Fibroblast of upper back skin (primary cell): ENCODE measurements at places on chromosomes 3 and 15.

GRCh38 chr3:24985668-24986067, 442.4 kb upstream of the RARB start:
- DNase-seq = peak; percentile 3

DNA sequence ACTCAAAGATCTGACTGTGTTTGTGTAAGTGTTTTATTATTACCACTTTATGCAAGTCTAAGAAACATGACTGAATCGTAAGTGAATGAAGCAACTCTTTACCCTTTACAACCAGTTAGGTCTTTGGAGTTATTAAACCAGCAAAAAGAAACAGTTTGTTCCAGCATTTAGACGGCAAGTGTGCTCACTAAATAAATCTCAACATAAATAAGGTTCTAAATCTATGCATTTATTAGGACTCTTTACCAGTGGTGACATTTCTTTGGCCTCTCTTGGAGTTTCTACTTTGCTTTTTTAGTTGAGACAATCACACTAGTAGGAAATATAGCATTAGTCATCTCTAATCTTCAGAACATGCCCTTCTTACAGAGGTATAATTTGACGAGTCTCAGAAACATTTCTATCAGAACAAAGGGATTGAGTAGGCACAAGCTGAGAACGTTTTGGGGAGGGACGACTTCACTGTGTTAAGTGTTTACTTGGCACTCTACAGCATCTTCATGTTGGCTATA, 739.9 kb upstream of the NR2F2 start:
- no peak for DNase-seq

DNA sequence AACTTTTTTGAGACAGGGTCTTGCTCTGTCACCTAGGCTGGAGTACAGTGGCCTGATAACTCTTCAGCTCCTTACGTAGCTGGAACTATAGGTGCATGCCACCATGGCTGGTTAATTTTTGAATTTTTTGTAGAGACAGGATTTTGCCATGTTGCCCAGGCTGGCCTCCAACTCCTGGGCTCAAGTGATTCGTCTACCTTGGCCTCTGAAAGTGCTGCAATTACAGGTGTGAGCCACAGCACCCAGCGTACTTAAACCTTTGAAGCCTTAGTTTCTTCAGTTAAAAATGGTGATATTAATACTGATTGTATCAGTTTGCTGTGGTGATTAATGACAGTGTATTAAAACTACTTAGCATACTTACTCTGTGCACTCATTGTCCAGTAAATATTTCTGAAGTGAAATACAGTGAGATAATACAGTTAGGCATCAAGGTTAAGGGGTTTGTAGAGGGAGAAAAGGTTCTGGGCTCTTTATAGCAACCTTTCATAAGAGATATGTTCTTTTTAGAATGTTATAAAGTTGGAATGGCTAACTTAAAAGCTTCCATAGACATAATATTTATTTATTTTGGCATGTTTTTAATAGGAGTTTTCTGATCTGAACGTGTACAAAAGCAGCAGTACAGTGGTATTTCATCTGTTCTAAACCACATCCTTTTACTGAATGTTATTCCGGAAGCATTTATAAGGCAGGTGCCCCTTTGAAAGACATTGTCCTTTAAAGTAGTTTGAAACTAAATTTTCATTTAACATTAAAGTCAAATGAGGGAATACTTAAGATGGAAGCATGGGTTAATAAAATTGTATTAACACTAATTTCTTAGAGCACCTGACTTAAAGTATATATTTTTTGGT, 23.6 kb downstream of the NCK1 start:
- DNase-seq = no peak

GRCh38 chr3:57974796-57975388, 33.3 kb upstream of the FLNB start:
- peak; percentile 99 for DNase-seq

- DNase-seq = no peak
These were observed 56.8 kb downstream of the DNAH1 start for GRCh38 chr3:52372822-52373504.

DNA sequence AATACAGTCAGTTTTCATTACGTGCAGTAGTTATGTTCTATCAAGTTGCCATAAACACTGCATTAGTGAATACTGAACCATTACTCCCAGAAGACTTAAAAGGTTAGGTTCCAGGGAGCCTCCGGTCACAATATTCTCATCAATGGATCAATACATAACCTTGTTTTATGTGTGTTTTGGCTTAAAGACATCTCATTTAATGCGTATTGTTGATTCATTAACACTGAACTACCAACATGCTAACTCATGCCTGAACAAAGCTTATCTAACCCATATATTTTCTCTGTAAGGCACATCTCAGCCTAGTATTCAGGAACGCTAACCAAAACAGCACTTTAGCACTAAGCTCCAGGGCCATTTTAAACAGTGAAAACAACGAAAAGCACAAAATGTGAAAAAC, 24.1 kb upstream of the NEDD4 start:
- DNase-seq = no peak

DNA sequence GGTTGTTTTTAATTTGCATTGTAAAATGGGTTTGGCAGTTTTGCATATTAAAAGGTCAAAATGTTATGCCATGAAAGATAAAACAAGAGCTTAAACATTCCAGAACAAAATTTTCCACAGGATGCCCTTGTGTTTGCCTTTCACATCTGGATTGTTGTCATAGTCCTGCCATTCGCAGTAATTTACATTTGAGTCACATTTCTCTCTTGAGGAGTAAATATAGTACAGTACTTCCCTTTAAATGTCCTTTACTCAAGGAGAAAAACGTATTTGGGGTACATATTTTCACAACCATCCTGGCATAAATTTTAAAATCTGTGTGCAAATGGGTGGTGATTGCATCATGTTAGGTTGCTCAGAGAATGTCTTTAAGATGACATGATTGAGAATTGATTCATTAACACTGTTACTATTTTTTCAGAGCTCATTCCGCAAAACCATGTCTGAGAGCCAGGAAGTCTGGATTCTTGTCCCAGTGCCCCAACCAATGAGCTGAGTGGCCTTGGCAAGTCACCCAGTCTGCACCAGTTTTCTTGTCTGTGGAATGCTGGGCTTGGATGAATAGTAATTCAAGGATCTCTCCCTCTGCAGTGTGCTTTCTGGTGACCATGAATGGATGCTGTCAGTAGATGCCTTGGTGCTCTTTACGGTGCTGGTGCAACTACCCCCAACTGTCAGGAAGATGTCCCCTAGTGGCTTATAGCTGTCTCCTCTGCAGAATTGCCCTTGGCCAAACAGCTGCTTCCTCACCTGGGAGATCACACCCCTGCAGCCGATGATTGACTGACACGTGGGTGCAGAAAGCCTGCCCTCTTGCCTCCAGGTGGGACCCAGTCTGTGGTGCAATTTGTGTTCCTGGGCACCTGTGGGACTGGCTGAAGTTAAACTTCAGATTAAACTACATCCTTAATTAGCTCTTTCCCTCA, 43.0 kb downstream of the ABHD5 start:
- peak; percentile 88 for DNase-seq

- DNase-seq = no peak
These were observed 10.1 kb downstream of the RNF123 start for GRCh38 chr3:49699281-49699979.

DNA sequence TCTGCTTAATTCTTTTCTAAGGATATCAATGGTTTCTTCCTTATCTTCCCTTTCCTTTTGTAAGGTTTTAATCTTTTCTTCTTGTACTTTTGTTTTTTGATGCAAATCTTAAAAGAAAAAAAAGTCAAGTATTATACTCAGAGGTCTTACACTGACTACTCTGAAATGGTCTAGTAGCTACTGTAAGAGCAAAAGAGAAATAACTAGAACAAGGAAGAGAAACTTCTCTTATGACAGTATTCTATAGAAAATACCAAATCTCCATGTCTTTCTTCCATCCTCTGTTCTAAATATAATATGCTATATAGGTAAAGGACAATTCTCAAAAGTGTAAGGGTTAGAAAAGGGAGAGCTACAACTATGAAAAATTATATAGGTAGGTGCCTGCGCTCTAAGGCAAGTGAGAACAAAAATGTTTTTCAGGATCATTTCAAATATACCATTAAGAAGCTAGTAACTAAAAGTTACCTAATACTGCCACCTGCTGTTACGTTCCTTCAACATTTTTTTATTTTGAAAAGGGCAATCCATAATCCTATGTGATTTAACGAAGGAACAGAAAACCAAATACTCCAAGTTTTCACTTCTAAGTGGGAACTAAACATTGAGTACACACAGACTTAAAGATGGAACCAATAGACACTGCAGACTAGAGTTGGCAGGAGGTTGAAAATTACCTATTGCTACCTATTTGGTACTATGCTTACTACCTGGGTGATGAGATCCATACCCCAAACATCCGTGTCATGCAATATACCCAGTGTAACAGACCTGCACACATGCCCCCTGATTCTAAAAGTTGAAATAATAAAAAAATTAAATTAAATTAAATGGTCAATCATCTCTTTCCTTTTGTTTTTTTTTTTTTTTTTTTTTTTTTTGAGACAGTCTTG, 36.7 kb downstream of the CIP2A start:
- peak; percentile 52 for DNase-seq

GRCh38 chr3:169044331-169045113, 619.0 kb downstream of the MECOM start:
- DNase-seq = peak; percentile 73

DNA sequence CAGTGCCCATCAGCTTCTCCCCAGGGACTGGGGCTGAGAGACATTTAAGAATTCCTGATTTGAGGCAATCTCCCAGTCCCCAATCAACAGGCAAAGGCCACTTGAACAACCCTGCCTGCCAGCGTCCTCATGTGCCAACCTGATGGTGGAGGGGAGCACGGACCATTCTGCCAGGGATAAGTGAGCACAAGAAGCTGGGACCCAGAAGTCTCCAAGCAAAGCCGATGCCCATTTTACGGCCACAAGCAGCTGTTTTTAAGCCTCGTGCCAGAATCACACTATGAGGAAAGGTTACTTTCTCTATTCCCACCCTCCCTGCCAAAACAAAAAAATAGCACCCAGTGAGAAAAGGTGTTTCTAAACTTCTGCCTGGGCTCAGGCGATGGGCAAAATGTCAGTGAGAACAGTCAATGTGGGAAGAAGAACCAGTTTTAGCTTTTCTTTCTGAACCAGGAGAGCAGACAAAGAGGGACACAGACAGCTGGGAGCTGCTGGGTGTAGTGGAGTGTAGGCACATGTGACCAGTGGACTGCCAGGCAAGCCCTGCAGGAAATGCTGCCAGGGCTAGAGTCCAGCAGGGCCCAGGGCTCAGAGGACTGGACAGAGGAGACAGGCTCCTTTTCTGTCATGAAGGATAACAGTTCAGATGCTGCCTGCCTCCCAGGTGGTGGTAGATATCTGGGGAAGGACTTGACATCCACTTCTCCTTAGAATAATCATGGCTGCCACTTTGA, 57.7 kb downstream of the ATP2B2 start:
- no peak for DNase-seq

GRCh38 chr15:64092864-64093626, 593 bp downstream of the CIAO2A start:
- peak; percentile 51 for DNase-seq

DNA sequence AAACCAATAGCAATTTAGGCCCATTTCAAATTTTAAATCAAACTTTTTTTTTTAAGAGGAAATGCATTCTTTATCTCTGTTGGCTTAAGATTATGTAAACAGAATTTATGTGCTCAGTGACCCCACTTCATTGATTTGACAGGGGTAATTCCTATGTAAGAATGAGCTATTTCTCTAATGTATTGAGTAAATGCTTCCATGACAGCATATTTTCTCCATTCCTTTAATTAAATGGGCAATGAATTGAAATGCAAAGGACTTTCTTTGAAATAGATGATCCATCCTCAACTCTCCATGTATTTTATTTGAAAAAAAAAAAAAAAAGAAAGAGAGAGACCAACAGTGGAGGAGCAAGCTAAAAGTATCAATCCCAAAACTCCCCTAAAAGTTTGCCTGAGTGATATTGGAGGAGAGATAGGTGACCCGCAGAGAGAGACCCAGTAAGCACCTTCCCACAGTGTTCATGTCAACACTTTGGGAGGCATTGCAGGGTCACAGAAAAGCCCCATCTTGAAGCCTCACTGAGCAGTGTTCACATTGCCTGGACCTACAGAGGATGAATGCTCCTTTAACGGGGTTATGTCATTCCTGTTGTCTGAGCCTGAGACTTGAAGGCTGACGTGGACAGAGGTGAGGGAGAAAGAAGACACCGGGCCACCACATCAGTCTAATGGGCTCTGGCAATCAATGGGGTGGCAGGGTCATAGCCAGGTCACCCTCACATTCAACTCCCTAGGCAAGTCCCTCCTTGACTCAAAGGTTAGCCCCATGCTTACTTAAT, 176.0 kb downstream of the SHOX2 start:
- no peak for DNase-seq

- DNase-seq = no peak
These were observed 558 bp upstream of the SLC30A4 start for GRCh38 chr15:45523166-45523460.

GRCh38 chr3:195755391-195755790, 34.6 kb downstream of the MUC20 start:
- DNase-seq = no peak

GRCh38 chr15:85457392-85457968, 77.1 kb downstream of the AKAP13 start:
- no peak for DNase-seq

DNA sequence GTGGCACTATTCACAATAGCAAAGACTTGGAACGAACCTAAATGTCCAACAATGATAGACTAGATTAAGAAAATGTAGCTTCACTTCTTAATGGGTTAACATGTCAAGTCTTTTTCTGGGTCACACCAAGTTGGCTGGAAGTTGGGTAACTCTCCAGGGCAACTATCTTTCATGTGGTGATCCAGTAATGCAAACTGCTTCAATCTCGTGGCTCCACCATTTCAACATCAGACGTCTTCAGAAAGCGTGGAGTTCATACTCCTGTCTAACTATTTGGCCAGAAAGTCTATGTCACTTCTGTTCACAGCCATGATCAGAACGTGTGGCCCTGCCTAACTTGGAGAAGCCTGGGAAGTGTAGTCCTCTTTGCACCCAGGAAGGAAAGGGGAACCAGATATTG, 32.2 kb downstream of the DUT start:
- DNase-seq = no peak

GRCh38 chr15:40463279-40463678, 7.5 kb upstream of the CHST14 start:
- DNase-seq = no peak

GRCh38 chr3:136802481-136802996, 16.4 kb upstream of the SLC35G2 start:
- DNase-seq = peak; percentile 12

GRCh38 chr3:97880267-97880666, 58.5 kb downstream of the CRYBG3 start:
- peak; percentile 35 for DNase-seq

DNA sequence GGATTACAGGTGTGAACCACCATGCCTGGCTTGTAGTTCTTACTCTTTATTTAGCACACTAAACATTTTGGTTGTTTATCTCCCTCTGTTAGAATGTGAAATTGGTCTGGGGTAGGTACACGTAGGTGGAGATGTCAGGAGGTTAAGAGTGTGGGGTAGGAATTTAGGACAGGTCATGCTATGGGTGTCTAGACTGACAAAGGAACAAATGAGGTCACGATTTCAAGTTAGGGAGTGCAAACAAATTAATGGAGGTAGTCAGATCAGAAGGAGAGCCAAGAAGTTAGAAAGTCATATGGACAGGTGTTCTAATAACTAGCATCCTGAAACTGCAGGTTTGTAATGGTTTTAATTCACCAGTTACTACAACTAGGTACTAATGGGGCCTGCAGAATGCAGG, 19.8 kb downstream of the CDV3 start:
- DNase-seq = no peak
